ENCODE measurements at places on chromosomes 2 and 18. TPM values are rescaled to one million over a fixed set of nuclear protein-coding genes. Genes with fewer than 3 reads are reported as not detected.

SERPINB8 gene
- 0.90 TPM for polyA plus RNA-seq

OSBPL6 gene
- 1.5 TPM for polyA plus RNA-seq

CD28 gene
- not detected for polyA plus RNA-seq

DNA sequence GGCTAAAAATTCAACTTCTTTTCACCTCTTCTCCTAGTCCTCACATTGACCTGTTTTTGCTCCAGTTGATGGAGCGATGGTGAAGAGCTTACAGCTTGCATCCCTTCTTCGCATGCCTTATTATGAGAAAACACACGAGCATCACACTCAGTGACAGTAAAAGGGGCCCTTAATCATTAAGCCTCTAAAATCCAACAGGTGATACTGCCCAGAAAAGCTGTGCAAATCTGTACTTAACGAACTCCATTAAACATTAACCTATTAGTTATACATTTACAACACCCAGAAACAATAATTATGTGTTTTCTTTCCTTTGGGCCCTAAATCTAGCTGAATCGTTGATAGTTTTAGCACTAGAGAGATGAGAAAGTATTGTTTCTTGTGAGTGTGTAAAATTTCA is 54.8 kb downstream of the LAMA1 start:
- H3K27me3 ChIP-seq = no peaks in the 10 kb centered on the region
- no peak for DNase-seq
- no peaks in the 10 kb centered on the region for H3K36me3 ChIP-seq
- no peak overlapping the region for H3K4me3 ChIP-seq
- no peak overlapping the region for H3K27ac ChIP-seq

DNA sequence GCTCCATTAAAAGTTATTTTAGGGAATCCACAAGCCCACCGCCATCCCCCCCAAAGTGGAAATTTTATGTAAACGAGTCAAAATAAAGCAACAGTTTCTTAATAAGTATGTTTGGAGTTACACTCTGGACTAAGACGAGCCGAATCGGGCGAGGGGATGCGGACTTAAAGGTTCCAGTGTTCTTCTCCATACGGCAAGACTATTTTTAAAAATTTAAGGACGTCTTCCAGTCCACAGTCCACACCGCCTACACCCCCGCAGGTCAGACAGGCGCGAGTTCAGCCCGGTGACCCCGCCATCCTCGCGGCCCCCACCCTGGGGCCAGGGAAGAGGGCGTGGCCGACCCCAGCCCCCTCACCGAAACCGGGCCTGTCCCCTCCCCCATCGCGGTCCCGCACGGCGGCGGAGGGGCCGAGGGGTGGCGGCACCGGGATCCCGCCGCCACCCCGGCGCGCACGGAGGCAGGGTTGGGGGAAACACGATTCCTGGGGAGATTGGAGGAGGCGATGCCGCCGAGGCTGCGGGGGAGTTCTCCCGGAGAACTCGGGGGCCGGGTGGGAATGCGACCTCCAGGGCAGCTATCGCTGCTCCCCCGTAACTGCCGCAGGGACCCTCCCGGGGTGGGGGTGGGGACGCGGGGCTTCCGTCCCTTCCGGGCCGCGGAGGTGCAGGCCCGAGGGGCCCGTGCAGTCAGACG is 24.5 kb upstream of the SMAD7 start:
- H3K27me3 ChIP-seq = no peaks in the 10 kb centered on the region
- H3K27ac ChIP-seq = peak overlapping the region; percentile 95
- H3K4me1 ChIP-seq = peaks cover 21% of the 10 kb centered on the region
- DNase-seq = peak; percentile 39
- no peaks in the 10 kb centered on the region for H3K36me3 ChIP-seq

DNA sequence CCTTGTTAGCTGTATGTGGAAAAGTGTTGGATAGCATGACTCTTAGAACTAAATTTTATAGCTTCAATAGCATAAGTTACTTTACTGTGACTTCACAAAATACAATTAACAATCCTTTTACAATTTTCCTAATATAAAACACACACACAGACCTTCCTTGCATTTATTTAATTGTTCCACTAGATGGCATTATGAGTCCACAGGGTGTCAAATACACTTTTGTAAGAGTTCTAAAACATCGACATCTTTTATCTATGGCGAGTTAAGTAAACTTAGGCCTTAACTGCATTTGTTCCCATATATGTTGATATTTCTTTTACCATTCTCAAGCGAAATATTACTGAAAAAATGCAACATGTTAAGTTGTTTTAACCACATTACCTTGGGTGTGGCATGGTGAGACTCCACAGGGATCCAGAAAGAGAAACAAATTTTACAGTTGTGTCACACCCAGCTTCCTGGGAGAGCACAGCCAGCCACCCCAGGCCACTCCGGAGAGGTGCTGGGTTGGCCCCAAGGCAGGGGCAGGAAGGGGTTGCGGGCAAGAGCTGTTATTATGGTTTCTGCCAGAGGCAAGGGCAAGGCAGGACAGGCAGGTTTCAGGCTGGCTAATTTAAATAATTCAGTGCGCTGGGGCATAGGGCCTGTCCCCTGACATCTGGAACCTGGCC is 312.4 kb upstream of the MC4R start:
- H3K27me3 ChIP-seq = no peaks in the 10 kb centered on the region
- no peaks in the 10 kb centered on the region for H3K36me3 ChIP-seq
- peak; percentile 26 for DNase-seq
- H3K4me1 ChIP-seq = no peaks in the 10 kb centered on the region

GRCh38 chr2:239878686-239879085 is 146.5 kb downstream of the NDUFA10 start:
- no peaks in the 10 kb centered on the region for H3K36me3 ChIP-seq
- no peak overlapping the region for H3K4me3 ChIP-seq
- DNase-seq = no peak
- H3K27ac ChIP-seq = no peak overlapping the region
- no peaks in the 10 kb centered on the region for H3K4me1 ChIP-seq
- no peaks in the 10 kb centered on the region for H3K27me3 ChIP-seq

- H3K4me3 ChIP-seq = no peak overlapping the region
- H3K27me3 ChIP-seq = no peaks in the 10 kb centered on the region
- H3K27ac ChIP-seq = no peak overlapping the region
- peaks cover 16% of the 10 kb centered on the region for H3K36me3 ChIP-seq
- H3K4me1 ChIP-seq = no peaks in the 10 kb centered on the region
These were observed 42.9 kb upstream of the TNFRSF11A start for GRCh38 chr18:62282188-62282629.

DNA sequence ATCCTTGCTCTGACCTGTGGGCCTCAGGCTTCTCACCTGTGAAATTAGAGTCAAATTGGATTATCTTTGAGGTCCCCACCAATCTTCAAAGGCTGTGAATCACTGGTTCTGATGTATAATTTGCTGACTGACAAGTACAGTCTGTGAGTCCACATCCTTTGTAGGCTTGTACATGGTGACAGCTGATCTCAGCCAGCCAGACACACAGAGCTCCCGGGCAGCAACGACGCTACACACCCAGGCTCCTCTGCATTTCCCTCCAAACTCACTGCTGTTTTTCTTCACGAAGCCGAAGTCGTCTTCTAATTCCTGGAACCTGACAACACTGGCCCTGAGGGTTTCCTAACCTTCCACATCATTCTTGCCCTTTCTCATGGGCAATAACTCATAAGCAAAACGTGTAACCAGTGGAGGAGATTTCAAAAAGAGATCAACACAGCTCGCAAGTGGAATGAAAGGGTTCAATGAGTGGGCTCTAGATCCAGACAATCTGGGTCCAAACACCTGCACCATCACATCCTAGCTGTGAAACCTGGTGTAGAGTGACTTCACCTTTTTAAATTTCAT is 37.9 kb upstream of the EVA1A start:
- no peaks in the 10 kb centered on the region for H3K36me3 ChIP-seq
- no peaks in the 10 kb centered on the region for H3K4me1 ChIP-seq
- no peaks in the 10 kb centered on the region for H3K27me3 ChIP-seq
- H3K4me3 ChIP-seq = no peak overlapping the region

- H3K36me3 ChIP-seq = no peaks in the 10 kb centered on the region
- H3K27ac ChIP-seq = peak overlapping the region; percentile 90
- DNase-seq = peak; percentile 85
- H3K27me3 ChIP-seq = no peaks in the 10 kb centered on the region
These were observed 18.1 kb downstream of the ARHGAP28 start for GRCh38 chr18:6747646-6748045.

DNA sequence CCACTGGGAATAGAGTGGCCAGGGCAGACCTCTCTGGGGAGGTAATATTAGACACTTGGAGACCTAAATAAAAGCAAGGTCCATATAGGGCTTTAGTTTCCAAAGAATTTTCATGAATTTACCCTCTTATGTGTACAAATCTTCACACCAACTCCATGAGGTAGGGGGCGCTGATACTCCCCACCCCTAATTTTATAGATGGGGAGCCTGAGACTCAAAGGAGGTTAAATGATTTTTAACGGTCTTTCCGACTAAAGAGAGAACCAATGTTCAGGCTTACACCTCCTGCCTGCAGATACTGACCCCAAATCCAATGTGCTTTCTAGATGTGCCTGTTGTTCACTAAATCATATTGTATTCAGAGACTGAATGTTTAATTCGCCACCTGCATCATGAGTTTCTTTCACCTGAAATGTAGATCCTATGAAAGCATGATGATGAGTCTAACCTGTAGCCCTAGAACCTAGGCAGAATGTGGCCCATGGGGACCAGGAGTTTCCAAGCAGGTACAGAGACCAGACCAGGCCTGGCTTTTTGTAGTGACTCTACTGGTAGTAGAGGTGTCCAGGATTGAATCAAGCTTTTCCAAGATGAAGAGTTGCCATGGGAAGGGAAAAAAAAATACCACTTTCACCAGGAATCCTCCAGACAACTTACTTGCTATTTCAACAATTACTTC is 16.8 kb upstream of the PAX3 start:
- H3K36me3 ChIP-seq = no peaks in the 10 kb centered on the region
- H3K4me3 ChIP-seq = no peak overlapping the region
- H3K27ac ChIP-seq = no peak overlapping the region
- peaks cover 67% of the 10 kb centered on the region for H3K27me3 ChIP-seq
- DNase-seq = no peak
- peaks cover 13% of the 10 kb centered on the region for H3K4me1 ChIP-seq

- H3K4me1 ChIP-seq = peaks cover 3% of the 10 kb centered on the region
- H3K36me3 ChIP-seq = no peaks in the 10 kb centered on the region
- no peak overlapping the region for H3K4me3 ChIP-seq
- H3K27ac ChIP-seq = no peak overlapping the region
- no peaks in the 10 kb centered on the region for H3K27me3 ChIP-seq
These were observed 21.5 kb upstream of the TNP1 start for GRCh38 chr2:216881411-216881810.

DNA sequence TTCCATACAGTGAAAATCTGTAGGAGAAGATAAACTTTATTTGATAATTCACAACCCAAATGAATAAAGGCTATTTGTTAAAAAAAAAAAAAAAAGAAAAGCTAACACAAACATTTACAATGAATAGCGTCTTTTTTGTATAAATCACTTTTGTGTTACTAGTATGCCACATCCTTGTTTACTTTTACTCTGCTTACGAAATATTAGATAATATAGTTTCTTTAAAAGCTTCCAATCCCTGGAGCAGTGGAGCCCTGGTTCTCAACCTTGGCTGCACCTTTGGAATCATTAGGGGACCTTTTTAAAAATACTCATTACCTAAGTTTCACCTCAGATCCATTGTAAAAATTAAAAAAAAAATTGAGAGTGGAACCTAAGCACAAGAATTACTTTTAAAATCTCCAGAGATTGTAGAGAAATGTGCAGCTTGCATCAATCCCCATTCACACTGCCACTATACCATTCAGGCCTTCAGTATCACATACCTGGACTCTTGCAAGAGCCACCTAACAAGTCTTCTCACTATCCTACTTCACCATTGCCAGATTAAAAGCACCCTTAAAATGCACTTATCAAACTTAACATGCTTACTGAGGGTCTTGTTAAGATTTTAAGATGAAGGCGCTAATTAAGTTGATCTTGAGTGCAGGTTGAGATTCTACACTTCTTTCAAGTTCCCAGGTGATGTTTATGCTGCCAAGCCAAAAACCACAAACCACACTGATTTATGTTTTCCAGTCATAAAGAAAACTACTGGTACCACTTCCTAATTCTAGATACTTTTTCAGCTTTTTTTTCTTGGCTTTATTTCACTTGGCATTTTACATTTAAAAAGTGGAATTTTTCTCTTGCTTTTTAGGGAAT is 59.7 kb upstream of the ZC3H15 start:
- H3K36me3 ChIP-seq = no peaks in the 10 kb centered on the region
- no peak overlapping the region for H3K4me3 ChIP-seq
- H3K27me3 ChIP-seq = no peaks in the 10 kb centered on the region
- H3K4me1 ChIP-seq = no peaks in the 10 kb centered on the region
- no peak overlapping the region for H3K27ac ChIP-seq

GRCh38 chr2:127634066-127634617 is 11.8 kb upstream of the GPR17 start:
- H3K4me1 ChIP-seq = no peaks in the 10 kb centered on the region
- no peaks in the 10 kb centered on the region for H3K36me3 ChIP-seq
- DNase-seq = no peak
- no peak overlapping the region for H3K27ac ChIP-seq
- no peak overlapping the region for H3K4me3 ChIP-seq
- H3K27me3 ChIP-seq = no peaks in the 10 kb centered on the region

DNA sequence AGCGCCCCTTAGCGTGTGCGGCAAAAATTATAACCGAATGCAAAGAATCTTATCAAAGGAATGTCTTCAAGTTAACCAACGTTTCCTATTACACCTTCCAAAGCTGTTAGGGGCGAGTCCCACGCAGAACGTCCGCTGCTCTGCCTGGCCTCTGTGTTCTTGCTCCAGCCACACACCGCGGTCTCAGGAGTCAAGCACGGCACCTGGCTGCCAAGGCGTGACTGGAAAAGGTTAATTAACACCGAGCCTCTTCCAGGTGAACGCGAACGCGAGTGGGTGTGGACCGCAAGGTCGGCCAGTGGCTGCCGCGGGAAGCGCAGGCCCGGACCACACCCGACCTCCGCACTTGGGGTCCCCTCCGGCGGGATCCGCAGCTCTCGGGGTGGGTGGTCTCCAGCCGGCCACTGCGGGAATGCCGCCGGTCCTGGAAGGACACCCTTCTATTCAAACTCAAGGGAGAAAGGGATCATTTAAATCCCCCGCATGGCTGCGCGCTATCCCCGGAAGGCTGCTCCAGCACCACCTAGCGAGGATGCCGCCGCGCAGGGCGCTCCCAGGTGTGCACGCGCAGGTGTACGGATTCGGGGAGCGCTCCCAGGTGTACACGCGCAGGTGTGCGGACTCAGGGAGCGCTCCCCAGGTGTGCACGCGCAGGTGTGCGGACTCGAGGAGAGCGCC is 830 bp downstream of the CYB5A start:
- H3K27me3 ChIP-seq = no peaks in the 10 kb centered on the region
- H3K36me3 ChIP-seq = no peaks in the 10 kb centered on the region
- DNase-seq = peak; percentile 38
- H3K4me3 ChIP-seq = peak overlapping the region; percentile 62
- peaks cover 24% of the 10 kb centered on the region for H3K4me1 ChIP-seq
- H3K27ac ChIP-seq = no peak overlapping the region
